HuH-7 (cell line): ENCODE measurements at places on chromosomes 13 and 19.

GRCh38 chr13:94157705-94158218, 321.7 kb downstream of the DCT start:
- DNase-seq: no peak

DNA sequence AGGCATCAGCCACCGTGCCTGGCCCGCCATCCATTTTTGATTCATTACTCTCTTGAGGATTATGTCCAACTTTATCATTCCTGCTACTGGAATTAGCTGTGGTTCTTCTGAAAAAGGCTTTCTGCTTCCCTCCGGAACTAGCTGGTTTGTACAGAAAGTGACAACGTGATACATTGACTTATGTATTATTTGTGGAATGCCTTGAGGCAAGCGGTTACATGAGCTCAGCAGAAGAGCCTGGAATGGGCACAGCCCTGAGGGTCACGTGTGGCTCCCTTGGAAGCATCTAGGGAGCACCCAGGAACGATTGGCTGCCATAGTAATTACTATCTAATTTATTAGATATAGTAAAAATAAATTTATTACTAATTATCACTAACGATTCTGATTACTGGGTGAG, 14.4 kb upstream of the RETN start:
- DNase-seq: no peak

- DNase-seq: no peak
These were observed 57.7 kb upstream of the NBEA start for GRCh38 chr13:34884366-34884765.

GRCh38 chr13:104983601-104984000, 1551.9 kb downstream of the EFNB2 start:
- no peak for DNase-seq

GRCh38 chr13:92362717-92363116, 863.9 kb upstream of the GPC6 start:
- no peak for DNase-seq

DNA sequence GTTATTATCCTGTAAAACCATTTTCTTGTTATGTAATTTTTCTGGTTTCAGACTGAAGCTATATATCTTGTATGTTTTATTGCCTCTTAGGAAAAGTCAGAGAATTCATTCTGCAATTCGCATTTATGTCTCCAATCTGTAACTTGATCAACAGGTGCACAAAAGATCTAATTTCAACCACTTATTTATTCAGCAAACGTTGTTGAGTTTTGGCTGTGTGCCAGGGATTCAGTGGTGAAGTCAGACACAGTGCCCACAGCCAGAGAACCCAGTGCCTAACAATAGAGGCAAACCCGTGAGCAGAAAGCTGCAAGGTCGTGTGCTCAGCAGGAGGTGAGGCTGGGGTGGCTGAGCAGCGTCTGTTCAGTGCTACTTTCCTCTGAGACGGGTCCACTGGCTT, 119.5 kb upstream of the MCF2L start:
- no peak for DNase-seq

- no peak for DNase-seq
These were observed 3.2 kb downstream of the PDX1 start for GRCh38 chr13:27922883-27923612.

GRCh38 chr13:68232351-68233130, 1002.4 kb upstream of the PCDH9 start:
- DNase-seq: no peak

- DNase-seq: no peak
These were observed 63.6 kb downstream of the RGCC start for GRCh38 chr13:41520660-41521630.

GRCh38 chr13:80787604-80788003, 446.7 kb upstream of the SPRY2 start:
- DNase-seq: no peak

GRCh38 chr19:1309977-1310852, 24.5 kb downstream of the EFNA2 start:
- no peak for DNase-seq

GRCh38 chr13:30240608-30241007, 66.7 kb downstream of the KATNAL1 start:
- no peak for DNase-seq

- DNase-seq: no peak
These were observed 69.1 kb downstream of the ARHGEF18 start for GRCh38 chr19:7417671-7418324.

GRCh38 chr13:46552303-46552682, 677 bp upstream of the LRCH1 start:
- no peak for DNase-seq

DNA sequence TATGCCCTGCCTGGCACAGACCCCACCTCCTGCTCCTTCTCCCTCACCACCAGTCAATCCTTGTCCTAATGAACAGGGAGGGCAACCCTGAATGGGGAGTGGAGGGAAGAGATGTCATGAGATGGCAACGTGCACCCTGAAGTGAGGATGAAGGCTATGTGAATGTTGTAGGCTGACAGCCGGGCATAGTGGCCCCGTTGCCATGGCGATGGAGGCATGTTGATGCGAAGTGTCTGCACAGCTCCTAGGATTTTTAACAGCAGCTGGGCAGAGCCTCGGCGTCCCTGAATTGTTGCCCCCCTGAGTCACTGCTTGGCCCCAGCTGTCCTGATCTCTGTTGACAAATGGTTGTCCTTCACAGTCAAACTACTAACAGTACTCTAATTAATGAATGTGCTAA, 4.8 kb upstream of the ALOX5AP start:
- DNase-seq: no peak

DNA sequence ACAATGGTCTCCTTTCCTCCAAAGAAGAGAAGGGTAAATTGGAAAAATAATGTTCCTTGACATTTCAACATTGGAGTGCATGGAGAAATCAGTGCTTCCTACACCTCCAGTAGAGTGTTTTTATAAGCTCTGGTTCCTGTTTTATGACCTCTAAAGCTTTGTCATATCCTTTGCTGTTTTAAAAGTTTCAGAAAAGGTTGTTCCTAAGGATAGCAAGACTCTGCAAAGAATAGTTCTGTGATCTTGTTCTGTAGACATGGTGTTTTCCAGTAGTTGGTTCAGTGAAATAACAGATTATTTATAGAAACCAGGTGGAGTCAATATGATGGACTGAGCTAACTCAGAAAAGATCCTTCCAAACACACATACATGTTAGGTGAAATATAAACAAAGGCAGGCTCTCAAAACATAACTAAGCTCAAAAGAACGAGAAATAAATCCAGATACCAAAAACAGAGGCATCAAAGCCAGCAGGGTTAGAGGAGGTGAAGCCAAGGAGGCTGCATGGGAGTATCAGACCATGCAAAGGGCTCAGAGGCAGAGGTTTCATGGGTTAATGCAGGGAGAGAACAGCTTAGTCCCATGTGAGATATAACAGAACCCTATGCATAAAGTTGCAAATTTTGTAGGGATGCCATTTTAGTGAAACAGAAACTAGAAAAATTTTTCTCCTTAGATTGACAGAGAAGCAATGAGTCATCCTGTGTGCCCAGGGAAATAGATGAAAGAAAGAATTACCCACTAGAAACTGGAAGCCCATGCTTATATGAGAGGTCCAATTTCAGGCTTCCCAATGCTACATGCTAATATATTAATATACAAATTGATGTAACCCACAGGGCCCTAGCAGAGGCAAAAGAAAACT, 44.3 kb downstream of the SHISA2 start:
- DNase-seq: no peak

DNA sequence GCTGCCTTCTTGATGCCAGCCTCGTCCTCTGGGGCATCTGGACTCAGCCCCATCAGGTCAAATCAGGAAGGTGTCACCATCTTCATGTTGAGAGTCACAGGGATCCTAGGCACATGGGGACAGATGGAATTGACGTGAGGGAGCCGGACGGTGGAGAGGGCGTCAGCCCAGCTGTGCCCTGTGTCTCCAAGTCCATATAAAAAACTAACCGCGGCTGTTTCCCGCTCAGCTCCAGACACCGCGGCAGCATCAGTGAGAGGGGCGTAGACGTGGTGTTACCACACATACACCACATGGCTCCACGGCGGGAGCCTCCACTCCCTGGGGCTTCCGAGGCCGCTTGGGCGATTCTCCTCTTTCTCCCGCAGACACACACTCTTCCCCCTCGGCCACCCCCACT, 5.6 kb upstream of the PRR36 start:
- DNase-seq: no peak

GRCh38 chr13:50014386-50014785, 858 bp upstream of the KCNRG start:
- no peak for DNase-seq

- DNase-seq: no peak
These were observed 17.7 kb upstream of the CSNK1G2 start for GRCh38 chr19:1923319-1923718.

DNA sequence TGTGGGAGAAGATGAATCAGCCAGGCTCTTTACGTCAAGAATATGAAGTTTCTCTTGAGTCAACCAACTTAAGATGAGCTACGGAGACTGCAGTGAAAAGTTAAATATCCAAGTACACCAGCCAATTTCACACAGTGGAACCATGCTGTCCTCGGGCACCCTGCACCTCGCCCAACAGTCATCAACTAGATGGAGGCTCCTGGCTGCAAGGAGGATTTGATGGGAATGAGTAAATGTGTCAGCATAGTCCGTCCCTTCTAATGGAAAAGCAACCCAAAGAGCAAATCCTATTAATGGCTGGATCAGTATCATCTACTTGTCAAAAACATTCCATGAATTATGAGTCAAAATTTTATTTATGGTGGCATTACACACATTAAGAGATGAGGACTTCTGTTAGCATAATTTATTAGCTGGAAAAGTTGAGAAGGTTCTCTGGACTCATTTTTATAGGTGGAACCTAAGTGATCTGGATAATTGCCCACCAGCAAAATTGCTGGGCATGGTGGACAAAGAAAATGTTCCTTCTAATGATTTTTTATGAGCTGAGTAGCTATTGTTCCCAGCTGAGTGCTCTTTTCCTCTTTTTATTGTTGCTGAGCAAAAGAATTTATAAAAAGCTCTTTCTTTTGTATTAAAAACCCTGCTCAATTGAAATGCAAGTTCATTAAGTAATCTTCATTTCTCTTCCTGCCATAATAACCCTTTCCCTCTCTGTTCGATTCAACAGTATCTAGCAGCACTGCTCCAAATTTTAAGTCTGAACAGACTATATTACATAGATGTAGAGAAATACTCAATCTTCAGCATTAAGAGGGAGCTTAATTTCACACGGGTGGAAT, 88.4 kb downstream of the DNAJC15 start:
- no peak for DNase-seq

GRCh38 chr13:52969373-52969772, 59.2 kb upstream of the OLFM4 start:
- no peak for DNase-seq

- no peak for DNase-seq
These were observed 359.2 kb upstream of the OBI1 start for GRCh38 chr13:79018166-79018565.

DNA sequence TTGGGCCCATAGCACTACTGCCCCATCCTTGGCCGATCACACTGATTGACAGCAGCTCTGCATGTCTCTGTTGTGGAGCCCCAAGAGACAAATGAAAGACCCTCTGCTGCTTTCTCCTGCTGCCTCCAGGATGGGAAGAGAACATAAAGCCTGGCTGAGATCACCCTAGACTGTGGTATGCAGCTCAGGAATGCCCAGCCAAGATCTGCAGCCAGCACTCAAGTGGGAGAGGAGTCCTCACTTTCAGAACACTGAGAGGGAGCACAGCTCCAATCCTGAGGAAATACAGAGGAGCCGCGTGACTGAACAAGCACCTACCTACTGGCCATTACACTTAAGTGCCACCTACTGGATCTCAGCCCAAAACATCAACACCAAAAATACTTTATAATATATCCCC, 203.0 kb downstream of the POSTN start:
- no peak for DNase-seq

GRCh38 chr13:27358420-27358819, 66.0 kb upstream of the GTF3A start:
- no peak for DNase-seq

GRCh38 chr19:32662186-32662585, 12.8 kb downstream of the ANKRD27 start:
- DNase-seq: no peak

DNA sequence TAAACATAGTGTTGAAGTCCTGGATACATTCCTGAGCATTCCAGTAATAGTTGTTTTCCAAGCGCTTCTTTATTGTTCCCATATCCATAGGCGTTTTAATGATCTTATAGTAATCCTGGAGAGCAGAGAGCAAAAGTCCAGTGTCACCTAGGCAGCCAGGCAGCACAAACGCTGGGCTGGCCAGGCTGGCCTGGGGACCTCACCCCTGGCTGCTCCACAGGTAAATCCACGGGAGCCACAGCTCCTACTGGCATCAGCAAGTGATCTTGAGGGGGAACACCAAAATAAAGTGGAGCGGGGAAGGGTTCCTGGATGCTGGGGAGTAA, 36.6 kb upstream of the EPHX3 start:
- DNase-seq: no peak

DNA sequence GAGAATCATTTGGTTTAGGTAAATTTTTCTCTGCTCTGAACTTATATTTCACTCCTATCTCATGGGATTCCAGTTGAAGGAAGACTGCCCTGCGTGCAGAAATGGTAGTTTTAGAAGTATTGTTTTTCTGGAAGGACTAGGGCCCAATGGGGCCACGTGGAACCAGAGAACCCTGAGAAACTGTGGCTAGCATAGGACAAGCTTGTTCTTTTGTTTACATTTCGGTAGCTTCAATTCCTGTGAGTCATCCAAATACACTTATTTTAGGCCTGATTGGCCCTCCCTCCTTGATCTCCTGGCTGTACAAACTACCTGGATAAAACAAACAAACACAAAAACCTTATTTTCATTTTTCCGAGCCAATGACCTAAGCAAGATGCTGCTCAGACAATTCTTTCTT, 124.0 kb downstream of the ITGBL1 start:
- DNase-seq: no peak

GRCh38 chr19:27779954-27780353, 1433.0 kb downstream of the UQCRFS1 start:
- DNase-seq: no peak

DNA sequence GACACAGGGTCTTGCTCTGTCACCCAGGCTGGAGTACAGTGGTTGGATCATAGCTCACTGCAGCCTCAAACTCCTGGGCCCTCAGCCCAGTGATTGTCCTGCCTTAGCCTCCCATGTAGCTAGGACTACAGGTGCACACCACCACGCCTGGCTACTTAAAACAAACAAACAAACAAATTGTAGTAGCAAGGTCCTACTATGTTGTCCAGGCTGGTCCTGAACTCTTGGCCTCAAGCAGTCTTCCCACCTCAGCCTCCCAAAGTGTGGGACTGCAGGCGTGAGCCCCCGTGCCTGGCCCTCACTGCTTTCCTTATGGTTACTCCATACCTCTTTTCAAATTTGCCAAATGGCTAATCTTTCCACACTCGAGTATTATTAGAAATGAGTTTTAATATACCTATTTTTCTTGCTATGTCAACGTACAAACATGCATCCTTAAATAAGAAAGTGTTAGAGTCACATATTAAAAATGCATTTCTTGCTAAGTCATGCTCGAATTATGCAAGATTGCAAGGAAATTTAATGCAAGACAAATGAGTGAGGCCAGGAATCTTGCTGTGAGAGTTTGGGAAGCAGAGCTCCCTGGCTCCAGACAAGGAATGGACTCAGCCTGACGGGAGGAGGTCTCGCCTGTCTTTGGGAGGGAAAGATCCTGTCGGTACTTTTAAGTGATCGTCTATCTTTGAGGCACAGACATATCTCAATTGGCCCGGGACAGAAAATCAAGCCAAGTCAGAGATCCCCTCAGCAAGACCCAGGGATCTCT, 39.4 kb downstream of the RFX2 start:
- no peak for DNase-seq
